ENCODE measurements at places on chromosomes 16 and 17. TPM values are rescaled to one million over a fixed set of nuclear protein-coding genes. Genes with fewer than 3 reads are reported as not detected.

The TP53TG3 gene
- not detected for polyA plus RNA-seq

The SLC4A1 gene
- 0.05 TPM for polyA plus RNA-seq

The TMEM235 gene
- not detected for polyA plus RNA-seq

The STH gene
- polyA plus RNA-seq: not detected

The C16orf96 gene
- polyA plus RNA-seq: 0.21 TPM

The SSTR5 gene
- not detected for polyA plus RNA-seq

The TBC1D3G gene
- not detected for polyA plus RNA-seq

The CCT6B gene
- 2.1 TPM for polyA plus RNA-seq

The CHST5 gene
- polyA plus RNA-seq: 2.7 TPM

The GH1 gene
- polyA plus RNA-seq: not detected

The ZNRF1 gene
- 31.6 TPM for polyA plus RNA-seq

The NPIPB9 gene
- 3.5 TPM for polyA plus RNA-seq

The CDH16 gene
- not detected for polyA plus RNA-seq

The KRTAP1-1 gene
- polyA plus RNA-seq: not detected

The MRC2 gene
- 0.36 TPM for polyA plus RNA-seq

The CHAD gene
- polyA plus RNA-seq: not detected

The ZNF469 gene
- not detected for polyA plus RNA-seq

The MYH8 gene
- 3.0 TPM for polyA plus RNA-seq

The TMEM170A gene
- 35.9 TPM for polyA plus RNA-seq

The FBXL16 gene
- polyA plus RNA-seq: 3.4 TPM

The MYOCD gene
- not detected for polyA plus RNA-seq

The KRT31 gene
- not detected for polyA plus RNA-seq
